ENCODE measurements at places on chromosomes 1 and 21.

- DNase-seq: peak; percentile 85
These were observed 16.3 kb downstream of the IER5 start for GRCh38 chr1:181104790-181105133.

- DNase-seq: no peak
These were observed 45.6 kb downstream of the XCL2 start for GRCh38 chr1:168498159-168498631.

- DNase-seq: peak; percentile 3
These were observed 897 bp downstream of the SLC25A24 start for GRCh38 chr1:108199201-108199691.

DNA sequence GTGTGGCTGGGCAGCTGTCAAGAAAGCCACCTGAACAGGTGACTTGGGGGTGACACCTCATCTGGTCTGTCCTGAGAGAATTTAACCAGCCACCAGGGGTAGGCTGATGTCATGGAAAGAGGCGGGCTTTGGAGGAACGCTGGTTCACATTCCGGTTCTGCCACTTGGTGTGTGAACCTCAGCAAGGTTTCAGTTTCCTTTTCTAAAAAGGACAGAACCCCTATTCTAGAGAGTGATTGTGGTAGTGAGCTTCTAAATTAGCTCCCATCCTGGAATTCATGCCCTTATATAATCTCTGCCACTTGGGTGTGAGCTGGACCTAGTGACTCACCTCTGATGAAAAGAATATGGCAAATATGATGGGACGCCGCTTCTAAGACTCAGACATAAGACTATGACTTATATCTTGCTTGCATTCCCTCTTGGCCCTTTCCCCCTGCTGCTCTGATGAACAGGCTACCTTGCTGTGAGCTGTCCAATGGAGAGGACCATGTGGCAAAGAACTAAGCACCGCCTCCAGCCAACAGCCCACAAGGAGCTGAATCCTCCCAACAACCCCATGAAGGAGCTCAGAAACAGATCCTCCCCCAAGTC lies 332.1 kb downstream of the RRAGC start:
- no peak for DNase-seq

GRCh38 chr1:238895911-238896310 lies 490.5 kb upstream of the CHRM3 start:
- DNase-seq: no peak

DNA sequence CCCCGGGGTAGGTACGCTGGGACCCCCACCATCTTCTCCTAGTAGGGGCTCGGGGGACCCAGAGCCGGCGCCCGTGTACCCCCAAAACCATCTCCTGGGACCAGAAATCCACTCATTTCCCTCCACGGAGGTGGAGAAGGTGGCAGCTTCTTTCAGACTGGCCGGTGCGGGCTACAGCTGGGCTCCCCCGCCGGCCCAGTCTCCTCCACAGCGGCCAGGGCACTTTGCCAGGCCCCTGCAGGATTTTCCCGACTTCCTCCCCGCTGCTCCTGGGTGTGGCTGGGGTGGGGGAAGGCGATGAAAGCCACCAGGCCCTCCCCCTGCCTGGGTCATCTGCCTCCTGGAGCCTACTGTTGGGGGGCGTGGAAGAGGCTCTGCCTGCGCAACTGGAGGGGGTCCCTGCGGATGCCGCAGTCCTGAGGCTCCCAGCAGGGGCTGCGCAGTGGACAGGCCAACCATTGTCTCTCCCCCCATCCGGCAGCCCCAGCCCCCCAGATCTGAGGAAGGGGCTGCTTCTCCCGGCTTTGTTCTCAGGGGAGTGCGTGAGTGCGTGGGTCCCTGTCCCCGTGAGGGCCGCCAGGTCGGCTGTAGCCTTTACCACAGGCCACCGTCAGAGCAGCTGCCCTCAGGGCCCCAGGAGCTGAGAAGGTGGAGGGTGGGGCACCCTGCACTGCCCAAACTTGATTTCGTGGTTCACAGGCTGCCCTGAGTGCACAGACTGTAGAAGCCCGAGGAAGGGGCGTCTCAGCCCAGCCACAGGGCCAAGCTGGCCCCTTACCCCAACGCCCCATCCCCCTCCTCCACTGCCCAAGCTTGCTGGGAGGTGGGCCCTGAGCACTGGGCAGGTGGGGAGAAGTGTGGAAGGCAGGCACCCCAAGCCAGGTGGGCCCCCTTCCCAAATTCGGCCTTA lies 1.3 kb downstream of the AGRN start:
- DNase-seq: no peak

- DNase-seq: peak; percentile 32
These were observed at the start of gene KCNK2 for GRCh38 chr1:215082532-215083382. KCNK2 (plus strand) TSS chr1:215082737; CDS start chr1:215083386, 649 bp downstream.

- DNase-seq: no peak
These were observed 238.4 kb upstream of the CACYBP start for GRCh38 chr1:174761335-174761734.

- DNase-seq: no peak
These were observed 68.4 kb downstream of the MACF1 start for GRCh38 chr1:39272798-39273469.

- no peak for DNase-seq
These were observed 68.4 kb downstream of the ST6GALNAC3 start for GRCh38 chr1:76142771-76143540.

DNA sequence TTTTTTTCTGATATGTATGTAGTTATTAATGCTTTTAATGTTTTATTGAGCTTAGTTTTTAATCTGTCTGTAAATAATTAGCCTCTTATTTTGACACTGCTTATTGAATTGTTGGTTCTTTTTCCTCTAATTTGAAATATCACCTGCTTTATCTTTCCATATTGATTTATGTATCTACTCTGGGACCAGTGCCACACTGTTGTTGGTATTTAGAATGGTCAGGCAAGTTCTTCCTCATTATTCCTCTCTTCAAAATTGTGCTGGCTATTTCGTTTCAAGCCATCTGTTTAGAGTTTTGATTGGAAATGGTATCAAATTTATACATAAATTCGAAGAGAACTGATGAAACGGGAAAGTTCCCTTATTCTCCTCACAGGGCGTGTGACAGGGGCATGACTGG lies 96.8 kb upstream of the APP start:
- DNase-seq: no peak

GRCh38 chr1:81578867-81579266 lies 221.9 kb upstream of the ADGRL2 start:
- no peak for DNase-seq

DNA sequence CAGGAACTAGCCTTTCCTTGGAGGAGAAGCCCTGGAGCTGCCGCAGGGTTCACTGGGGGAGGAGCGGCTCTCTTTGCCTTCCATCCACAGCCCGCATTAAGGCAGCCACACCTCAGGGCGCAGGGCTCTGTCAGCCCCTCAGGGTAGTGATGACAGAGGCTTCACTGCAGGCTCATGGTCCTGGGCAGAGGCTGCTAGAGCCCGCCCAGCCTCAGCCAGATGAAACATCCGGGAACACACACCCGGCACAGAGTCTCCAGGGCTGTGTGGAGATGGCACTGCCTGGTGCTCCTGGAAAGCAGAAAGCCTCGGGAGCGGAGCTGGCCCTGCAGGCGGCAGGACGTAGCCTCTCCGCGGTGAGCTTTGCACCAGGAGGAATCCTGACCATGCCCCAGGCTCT lies 29.4 kb upstream of the PEX10 start:
- no peak for DNase-seq

GRCh38 chr1:209454340-209454994 lies 129.0 kb upstream of the CAMK1G start:
- DNase-seq: no peak

DNA sequence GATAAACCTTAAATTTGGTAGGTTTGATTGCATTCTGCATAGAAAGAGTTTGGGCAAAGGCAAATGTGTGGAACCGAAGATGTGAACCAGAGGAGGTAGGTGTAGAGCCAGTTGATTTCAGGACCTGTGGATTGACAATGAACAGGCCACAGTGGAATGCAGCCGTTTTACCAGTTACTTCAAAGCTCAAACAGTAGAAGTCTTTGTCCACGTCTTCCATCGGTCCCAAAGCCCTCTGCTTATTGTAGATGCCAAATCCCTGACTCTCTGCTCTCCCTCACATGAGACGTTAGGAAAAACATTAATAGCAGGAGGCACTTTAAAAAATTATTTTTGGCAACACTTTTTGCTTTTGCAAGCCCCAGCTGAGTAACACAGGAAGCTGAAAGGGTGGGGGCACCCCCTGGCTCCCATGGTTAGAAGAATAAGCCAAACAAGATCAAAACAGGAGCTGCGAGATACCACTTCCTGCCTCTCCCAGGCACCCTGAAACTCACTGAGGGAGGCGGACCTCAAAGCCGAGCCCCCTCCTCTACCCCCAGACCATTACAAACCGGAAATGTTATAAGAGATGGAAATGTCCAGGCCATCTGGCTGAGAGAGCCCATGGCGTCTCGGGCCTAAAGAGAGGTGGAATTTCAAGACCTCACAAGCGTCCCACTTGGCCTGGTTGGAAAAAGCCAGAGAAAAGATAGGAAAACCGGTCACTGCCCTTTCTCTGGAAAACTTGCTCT lies 13.5 kb downstream of the TRAF3IP3 start:
- DNase-seq: no peak

- no peak for DNase-seq
These were observed 47.0 kb downstream of the RABGAP1L start for GRCh38 chr1:174206148-174206836.

- peak; percentile 8 for DNase-seq
These were observed 26.9 kb upstream of the RAP1A start for GRCh38 chr1:111592389-111593361.

DNA sequence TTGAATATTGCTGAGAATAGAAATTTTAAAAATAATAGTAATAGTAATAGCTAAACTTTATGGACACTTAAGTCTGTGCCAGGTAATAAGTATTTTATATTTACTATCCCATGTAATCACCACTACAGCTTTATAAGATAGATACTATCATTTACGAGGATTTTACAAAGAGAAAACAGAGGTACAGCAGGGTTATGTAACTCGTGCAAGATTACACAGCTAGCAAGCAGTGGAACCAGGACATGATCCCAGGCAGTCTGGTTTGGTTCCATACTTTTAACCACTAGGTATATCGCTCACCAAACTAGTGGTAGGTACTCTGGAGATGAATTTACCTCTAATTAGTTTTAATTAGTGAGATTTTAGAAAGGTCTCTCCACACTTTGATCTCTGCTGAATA lies 42.5 kb downstream of the SPAG17 start:
- no peak for DNase-seq

- DNase-seq: no peak
These were observed 30.0 kb downstream of the DNASE2B start for GRCh38 chr1:84428235-84428634.

DNA sequence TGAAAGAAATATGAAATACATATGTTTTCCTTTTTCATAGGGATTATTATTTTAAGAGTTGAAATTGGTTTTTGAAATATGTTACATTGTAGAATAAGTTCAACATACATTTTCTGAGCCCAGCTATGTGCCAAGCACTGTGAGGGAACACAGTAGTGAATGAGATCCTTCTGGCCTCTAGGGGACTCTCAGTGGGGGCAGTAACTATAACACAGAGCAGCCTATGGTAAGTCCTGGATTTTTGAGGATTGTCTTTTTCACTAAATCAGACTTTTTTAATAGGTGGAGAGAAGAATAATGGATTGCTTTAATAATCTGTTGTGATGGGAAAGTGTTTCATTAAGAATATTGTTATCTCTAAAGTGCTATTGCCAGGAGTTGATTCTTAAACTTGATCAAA lies 2.4 kb downstream of the DNAJC6 start:
- no peak for DNase-seq

DNA sequence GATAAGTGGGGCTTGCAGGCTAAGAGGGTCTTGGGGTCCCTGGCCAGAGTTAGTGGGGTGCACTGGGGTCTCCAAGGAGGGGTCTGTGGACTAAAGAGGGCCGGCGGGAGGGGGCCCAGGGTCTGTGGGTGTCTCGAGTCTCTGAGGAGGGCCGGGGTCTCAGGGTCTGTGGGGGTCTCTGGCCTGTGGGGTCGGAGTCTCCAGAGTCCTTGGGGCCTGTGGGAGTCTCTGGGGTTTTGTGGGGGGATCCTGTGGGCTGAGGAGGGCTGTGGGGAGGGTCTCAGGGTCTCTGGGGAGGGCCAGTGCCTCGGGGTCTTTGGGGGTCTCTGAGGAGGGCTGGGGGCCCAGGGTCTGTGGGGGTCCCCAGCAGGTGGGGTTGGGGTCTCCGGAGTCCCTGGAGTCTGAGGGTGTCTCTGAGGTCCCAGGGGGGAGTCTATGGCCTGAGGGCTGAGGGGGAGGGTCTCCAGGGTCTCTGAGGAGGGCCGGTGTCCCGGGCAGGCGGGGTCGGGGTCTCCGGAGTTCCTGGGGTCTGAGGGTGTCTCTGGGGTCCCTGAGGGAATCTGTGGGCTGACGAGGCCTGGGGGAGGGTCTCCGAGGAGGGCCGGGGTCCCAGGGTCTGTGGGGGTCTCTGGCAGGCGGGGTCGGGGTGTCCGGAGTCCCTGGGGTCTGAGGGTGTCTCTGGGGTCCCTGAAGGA lies 628 bp upstream of the PLEKHM2 start:
- DNase-seq: no peak

DNA sequence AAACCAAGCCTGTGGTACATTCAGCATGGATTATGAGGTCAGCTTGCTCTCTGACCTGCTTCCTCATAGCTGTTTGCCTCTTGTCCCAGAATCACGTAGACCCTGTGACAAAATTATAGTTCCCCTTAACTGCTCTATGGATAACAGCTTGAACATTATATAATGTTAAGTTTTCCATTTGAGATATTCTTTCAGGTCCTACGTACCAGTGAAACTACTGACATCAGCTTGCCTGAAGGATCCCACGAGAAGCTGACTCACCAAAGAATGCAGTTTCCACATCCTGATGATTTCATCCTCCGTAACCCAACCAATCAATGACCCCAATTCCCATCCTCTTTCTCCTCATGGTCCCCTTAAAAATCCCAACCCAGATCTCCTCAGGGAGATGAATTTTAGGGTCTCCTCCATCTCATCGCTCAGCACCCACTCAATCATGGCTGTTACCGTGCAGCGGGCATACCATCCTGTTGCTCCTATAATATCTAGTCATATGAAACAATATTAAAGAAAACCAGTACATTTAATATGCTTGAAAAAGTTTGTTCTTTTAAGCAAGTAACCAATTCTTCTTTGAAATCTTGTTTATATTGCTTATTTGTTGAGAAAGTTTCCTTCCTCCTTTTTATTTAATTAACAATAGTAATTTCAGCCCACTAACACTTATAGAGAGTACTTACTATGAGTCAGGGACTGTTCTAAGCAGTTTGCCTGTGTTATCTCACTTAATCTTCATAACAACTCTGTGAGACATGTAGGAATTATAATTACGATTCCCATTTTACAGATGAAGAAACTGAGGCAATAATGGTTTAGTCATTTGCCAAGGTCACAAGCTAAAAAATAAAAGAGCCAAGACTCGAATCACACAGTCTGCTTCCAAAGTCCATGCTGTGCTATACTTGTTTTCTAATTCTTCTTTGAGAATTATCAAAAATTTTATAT lies 27.4 kb downstream of the CHML start:
- DNase-seq: no peak

GRCh38 chr1:182286761-182287160 lies 104.8 kb downstream of the GLUL start:
- DNase-seq: no peak

All from neuronal stem cell (in vitro differentiated cells).